Activated CD8-positive, alpha-beta memory T cell treated with anti-CD3 and anti-CD28 coated beads for 4 hours (primary cell): ENCODE measurements at places on chromosomes 3 and 15.

GRCh38 chr3:56876916-56877315 is 75.2 kb upstream of the ARHGEF3 start:
- DNase-seq, result no peak

DNA sequence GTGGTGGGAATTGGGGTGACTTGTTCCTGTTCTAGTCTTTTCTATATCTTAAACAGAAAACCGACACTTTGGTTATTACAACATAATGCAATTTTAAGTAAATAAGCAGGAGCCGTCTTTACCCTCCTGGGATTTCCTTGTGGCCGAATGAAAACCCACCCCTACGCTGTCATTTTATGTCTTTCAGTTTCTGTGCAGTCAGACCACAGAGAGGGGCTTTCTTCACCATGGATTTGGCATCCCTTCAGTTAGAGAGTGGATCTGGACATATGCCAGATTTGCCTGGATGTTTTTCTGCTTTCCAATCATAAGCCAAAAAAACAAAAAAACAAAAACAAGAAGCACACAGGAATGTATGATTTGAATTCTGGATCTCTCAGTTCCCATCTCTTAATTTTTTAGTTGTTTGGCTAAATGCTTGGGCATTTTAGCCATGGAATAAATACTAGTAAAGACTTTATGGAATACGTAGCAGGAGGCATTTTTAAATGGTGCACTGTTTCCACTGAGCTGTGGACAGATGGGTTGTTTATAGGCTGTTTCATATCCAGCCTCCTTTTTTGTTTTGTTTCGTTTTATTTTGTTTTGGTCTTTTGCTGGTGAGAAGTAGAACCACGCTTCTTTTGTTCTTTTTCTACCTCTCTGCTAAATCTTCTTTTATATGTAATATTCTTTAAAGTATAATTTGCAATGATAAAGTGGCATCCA is 272.9 kb downstream of the FEZF2 start:
- no peak for DNase-seq

GRCh38 chr3:126472277-126473006 is 3.2 kb downstream of the ZXDC start:
- no peak for DNase-seq

DNA sequence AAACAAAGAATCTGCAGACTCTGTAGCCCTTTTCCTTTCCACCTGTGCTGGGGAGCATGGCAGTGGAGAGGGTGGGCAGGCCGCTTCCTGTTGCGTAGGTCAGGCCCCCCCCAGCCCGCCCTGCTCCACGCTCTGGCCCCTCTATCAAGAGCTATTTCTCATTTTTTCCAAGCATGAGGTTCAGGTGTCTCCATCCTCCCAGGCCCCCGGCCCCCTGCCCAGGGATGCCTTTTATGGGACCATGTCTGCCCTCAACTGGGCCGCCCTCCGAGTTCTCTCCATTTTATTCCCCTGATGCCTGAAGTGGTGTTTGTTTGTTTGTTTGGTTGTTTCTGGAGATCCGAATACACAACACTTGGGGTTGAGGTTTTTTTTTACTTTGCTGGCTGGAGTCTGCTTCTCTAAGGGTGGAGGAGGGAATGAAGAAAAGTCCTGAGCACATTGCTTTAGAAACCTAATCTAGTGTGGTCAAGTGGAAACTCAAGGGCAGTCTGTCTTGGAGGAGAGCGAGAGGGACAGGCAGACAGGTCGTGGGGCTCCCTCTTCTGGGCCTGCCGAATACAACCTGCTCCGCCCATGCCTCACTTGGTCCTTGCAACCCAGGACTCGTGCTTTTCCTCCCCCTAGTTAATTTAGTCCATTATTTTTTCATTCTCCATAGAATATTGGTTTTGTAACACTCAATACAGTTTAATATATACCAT is 176.5 kb upstream of the LYSMD4 start:
- no peak for DNase-seq
